Stimulated activated naive CD4-positive, alpha-beta T cell treated with Interleukin-2 at 50 U/mL for 16 hours (primary cell): ENCODE measurements at places on chromosomes 4 and X.

- no peak for DNase-seq
Observed at GRCh38 chrX:78124307-78124706, 15.1 kb downstream of the TAF9B start.

DNA sequence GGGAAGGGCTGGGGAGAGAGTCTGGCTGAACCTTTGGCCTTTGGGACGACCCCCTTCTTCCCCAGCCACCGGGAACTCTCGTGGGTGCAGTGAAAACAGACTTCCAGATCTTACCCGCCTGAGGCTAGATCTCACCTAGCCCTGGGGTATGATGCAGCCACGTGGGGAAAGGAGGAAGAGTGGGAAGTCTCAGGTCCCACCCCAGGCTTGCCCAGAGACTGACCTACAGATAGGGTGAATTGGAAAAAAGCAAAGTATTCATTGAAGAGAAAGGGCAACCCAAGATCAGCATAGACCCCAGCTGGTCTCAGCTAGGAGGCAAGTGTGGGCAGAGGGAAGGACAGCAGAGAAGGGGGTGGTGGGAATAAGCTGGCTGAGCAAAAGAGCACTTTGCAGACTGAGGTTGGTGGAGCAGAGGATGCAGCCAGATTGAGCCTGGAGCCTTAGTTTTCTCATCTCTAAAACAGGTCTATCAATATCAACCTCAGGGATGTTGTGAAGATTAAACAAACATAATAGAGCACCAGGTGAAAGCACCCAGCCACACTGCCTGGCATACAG is 4.2 kb upstream of the EFNB1 start:
- DNase-seq, result no peak

- no peak for DNase-seq
Observed at GRCh38 chr4:76995776-76996175, 46.2 kb downstream of the SEPTIN11 start.

DNA sequence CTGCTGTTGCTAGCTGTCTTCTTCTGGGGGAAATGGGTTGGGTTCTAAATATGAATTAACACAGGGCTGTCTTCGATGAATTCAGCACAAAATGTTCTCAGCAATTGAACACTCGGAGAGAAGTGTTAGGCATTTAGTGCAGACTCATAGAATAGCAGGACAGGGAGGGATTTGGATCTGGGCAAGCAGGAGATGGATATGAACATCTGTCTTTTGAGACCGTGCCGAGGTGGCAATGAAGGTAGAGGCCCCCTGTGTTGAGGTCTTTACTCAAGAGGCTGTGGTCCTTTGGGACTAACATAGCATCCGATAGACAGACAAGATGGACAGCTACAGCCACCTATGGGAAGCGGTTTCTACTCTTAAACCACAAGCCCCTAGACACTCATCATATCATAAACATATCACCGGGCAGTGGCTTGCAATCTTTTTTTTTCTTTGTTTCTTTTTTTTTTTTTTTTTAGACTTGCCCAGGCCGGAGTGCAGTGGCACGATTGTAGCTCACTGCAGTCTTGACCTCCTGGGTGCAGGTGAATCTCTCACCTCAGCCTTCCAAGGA is 6.7 kb downstream of the CD99 start:
- no peak for DNase-seq
